ENCODE measurements at places on chromosomes 5 and 9. TPM values are rescaled to one million over a fixed set of nuclear protein-coding genes. Genes with fewer than 3 reads are reported as not detected.

NMUR2 gene
- total RNA-seq: not detected

LEAP2 gene
- total RNA-seq: 0.33 TPM

RNF44 gene
- total RNA-seq: 2.6 TPM

TRIM7 gene
- 2.3 TPM for total RNA-seq

KCNV2 gene
- not detected for total RNA-seq

SOX30 gene
- total RNA-seq: under 0.01 TPM

TLX3 gene
- not detected for total RNA-seq

SCGB3A2 gene
- total RNA-seq: not detected

SAXO1 gene
- total RNA-seq: 0.17 TPM

SLC25A48 gene
- not detected for total RNA-seq

PCDHB14 gene
- 0.77 TPM for total RNA-seq

ARL10 gene
- total RNA-seq: 9.8 TPM

CYSRT1 gene
- total RNA-seq: 0.51 TPM

PRR7 gene
- total RNA-seq: 2.1 TPM

RGS7BP gene
- 0.51 TPM for total RNA-seq

PCDHB9 gene
- 0.99 TPM for total RNA-seq

CCL27 gene
- total RNA-seq: not detected

All from fibroblast of lung (primary cell).